ENCODE measurements at places on chromosomes 1 and 21.

- DNase-seq, result no peak
Observed at GRCh38 chr21:39377444-39378050, 28.7 kb upstream of the HMGN1 start.

- DNase-seq, result peak; percentile 48
Observed at GRCh38 chr1:39509360-39510009, 18.0 kb downstream of the BMP8A start.

- DNase-seq, result no peak
Observed at GRCh38 chr1:232551386-232551785, 78.5 kb downstream of the SIPA1L2 start.

DNA sequence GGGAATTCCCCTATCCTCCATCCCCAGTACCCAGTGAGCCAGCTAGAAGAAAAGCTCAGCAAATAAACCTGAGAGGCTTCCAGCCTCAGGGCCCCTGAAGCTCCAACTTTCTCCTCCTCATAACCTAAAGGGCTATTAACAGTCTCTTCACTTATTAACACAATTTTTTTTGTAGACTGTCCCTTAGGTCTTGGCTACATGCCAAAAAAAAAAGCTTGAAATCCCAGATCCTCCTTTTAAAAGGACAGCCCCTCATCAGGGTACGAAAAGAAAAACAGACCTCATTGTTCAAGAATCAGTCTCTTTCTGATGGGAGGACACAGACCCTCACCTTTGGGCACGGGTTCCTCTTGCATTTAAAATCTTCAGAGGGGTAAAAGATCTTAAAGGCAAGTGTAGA lies 72.8 kb upstream of the CD1D start:
- DNase-seq, result no peak

DNA sequence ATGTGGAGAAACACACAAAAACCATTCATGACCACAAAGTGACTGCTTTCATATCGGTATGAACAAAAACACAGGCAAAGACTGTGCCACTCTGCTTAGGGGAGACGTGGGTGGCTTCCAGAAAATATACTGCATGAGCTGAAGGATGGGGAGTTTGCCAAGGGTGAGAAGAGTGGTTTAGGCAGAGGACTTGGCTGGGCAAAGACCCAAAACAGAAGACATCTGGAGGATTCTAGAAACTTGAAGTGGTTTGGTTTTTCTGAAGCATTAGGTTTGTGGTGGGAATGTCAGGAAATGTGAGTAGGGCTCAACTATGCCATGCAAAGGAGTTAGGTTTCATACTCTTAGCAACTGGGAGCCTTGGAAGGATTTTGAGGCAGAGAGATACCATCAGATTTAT lies 26.6 kb upstream of the DNM3 start:
- no peak for DNase-seq

GRCh38 chr21:32257962-32258785 lies 20.7 kb downstream of the MIS18A start:
- peak; percentile 56 for DNase-seq

- no peak for DNase-seq
Observed at GRCh38 chr1:91582431-91582921, 81.8 kb downstream of the CDC7 start.

- DNase-seq, result no peak
Observed at GRCh38 chr1:198245379-198245778, 88.6 kb downstream of the NEK7 start.

DNA sequence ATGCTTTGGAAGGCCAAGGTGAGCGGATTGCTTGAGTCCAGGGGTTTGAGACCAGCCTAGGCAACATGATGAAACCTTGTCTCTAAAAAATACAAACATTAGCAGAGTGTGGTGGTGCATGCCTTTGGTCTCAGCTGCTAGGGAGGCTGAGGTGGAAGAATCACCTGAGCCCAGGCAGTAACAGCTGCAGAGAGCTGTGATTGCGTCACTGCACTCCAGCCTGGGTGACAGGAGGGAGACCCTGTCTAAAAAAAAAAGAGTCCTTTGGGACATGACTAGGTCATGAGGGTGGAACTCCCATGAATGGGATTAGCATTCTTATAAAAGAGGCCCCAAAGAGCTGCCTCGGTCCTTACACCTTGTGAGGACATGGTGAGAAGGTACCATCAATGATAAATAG lies 436.0 kb upstream of the NR5A2 start:
- DNase-seq, result no peak

GRCh38 chr1:167128261-167129227 lies 34.7 kb downstream of the STYXL2 start:
- no peak for DNase-seq

GRCh38 chr1:3017440-3018050 lies 3.7 kb upstream of the ACTRT2 start:
- DNase-seq, result no peak

GRCh38 chr1:230725256-230726012 lies 11.5 kb upstream of the AGT start:
- no peak for DNase-seq

DNA sequence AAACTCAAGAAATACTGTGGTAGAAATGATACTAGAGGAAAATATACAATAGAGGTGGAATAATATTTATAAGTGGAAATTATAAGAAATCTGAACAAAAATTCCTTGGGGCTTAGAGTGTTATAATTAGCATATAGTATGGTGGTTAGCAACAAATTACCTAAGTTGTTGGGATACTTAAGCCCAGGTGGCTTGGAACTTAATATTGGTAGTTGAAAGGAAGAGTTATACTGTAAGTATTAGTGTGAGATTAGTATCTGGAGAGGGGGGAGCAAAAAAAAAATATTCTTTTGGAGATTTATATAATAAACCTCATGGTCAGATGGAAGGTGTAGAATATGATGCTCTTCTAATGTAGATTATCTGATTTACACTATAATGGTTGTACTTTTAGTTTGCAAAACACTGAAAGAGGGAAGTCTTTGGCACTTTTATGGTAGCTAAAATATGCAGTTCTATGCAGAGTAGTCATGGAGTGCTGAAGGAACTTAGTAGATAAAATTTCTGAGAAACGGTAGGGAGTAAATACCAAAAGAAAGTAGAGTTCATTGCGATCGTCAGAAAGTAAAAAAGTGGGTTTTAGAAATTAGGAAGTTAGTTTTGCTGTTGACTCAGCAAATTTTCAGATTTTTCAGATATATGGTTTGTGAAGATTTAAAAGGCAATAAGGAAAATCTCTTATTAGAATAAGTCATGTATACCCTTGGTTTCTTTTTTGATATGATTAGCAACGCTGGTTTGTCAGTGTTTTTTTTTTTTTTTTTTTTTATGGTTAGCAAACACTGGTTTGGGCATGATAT lies 45.7 kb downstream of the MTF2 start:
- DNase-seq, result no peak

GRCh38 chr1:94768036-94768435 lies 52.1 kb upstream of the SLC44A3 start:
- no peak for DNase-seq

GRCh38 chr1:17575797-17576518 lies 36.5 kb downstream of the ARHGEF10L start:
- DNase-seq, result no peak

DNA sequence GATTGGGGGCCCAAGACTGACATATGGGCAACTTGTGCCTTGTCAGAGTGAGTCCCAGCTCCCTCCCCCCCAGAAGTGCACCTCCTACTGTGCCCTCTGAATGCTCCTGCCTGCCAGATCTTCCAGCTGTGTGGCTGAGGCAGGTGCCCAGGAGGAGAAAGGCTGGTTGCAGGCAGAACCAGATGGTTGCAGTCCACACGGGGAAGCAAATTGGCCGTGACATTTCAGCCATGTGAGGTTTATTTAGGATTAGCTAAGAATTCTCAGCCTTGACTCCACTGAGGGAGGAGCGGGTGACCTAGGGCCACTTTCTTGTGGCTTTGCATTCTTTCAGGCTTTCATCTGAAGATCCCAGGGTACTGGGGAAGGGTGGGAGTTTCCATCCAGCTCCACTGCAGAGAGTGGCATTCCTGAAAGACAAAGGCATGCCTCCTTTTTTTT lies 33.8 kb downstream of the PEX14 start:
- no peak for DNase-seq

DNA sequence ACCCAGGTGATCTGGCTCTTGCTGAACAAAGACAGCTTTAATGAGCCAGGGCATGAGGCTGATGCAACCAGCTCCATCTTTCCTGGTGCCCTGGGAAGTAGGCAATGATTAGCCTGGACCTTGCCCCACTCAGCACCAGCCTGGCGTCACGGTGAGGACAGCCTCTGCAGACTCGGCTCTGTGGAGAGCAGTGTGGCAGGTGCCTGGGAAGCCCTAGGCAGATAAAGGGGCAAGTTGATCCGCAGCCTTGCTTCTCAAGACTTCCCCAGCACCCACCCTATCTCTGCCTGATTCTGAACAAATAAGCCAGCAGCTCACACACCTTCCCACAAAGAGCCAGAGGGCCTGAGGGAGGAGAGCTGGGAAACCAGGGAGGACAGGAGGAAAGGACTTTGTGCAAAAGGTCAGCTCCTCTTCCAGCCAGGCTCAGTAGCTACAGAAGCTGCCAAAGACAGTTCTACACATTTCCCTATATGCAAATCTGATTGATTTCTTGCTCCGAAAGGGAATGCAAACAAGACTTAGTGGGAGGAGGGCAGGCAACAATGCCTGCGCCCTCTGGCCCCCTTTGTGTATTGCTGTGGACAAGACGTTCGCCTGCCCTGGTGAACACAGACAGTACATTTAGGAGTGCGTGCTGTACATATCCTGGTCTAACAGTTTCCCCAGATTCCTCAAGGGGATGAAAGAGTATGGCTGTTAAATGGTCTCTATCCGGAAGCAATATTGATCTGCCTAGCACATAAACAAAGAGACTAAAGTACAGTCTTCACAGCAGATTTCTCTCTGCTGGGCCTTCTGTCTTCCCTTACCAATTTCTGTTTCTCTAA lies 63.8 kb downstream of the BCAR3 start:
- no peak for DNase-seq

DNA sequence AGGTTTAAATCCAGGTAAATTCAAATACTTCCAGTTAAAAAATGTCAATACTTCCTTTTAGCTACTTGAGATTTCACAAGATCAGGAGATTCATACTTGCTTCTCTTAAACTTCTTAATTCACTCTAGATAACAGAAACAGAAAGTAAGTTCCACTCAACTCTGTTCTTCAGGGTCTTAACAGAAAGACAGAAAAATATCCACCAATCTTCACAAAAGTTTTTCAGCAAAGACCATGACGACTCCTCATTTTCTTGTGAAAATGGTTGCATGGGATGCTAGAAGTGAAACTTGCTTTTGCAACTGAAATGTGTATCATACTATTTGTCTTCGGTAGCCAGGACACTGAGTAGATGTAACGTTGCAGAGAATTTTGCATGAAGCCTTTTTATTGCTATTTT lies 12.3 kb upstream of the LRRC8C start:
- peak; percentile 14 for DNase-seq

- DNase-seq, result no peak
Observed at GRCh38 chr1:21298981-21299391, 8.7 kb upstream of the ECE1 start.

DNA sequence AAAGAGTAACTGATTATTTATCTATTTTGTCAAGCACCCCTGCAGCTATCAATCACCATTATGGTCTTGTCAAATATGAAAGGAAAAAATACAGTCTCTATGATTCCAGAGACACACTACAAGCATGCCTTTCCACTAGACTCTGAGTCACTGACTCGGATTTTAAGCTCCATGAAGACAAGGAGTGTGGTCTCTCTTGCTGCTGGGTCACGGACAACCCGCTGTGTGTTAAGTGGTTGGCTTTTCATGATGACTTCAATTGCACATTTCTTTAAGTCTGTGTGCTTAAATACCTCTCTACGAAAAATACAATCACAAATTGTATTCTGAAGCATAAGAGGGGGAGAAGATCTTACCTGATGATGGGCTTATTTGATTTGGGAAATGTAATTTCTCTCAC lies 14.0 kb upstream of the GNG4 start:
- DNase-seq, result no peak

DNA sequence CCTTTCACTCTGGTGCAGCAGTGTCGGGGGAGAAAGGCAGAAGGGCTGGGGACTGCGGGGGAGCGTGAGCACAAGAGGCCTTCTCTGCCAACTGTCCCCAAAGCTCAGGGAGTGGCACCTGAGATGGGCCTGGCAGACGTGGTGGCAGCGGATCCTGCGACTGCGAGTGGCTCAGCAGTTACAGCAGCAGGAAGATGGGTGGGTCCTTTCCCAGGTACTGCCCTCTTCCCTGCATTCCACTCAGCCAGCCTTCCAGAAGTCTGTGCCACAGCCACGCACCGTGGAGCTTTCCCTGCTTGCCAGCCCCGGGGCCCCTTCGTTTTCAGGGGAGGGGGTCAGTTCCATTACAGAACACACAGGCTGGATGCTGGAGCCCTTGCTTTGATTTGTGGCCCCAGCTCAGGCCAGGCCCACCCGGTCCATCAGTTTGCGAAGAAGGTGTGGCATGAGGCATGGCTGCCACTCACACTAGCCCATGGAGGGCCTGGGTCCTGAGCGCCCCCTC lies 17.2 kb downstream of the MTHFR start:
- no peak for DNase-seq

- DNase-seq, result no peak
Observed at GRCh38 chr21:45050797-45051489, 23.4 kb upstream of the ADARB1 start.

DNA sequence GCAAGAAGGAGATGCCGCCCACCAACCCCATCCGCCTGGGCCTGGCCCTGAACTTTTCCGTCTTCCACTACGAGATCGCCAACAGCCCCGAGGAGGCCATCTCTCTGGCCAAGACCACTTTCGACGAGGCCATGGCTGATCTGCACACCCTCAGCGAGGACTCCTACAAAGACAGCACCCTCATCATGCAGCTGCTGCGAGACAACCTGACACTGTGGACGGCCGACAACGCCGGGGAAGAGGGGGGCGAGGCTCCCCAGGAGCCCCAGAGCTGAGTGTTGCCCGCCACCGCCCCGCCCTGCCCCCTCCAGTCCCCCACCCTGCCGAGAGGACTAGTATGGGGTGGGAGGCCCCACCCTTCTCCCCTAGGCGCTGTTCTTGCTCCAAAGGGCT lies 732 bp downstream of the SFN start:
- DNase-seq, result no peak

GRCh38 chr1:2789164-2789985 lies 12.1 kb downstream of the TTC34 start:
- DNase-seq, result peak; percentile 33

GRCh38 chr1:79042117-79042516 lies 35.6 kb upstream of the ADGRL4 start:
- DNase-seq, result no peak

DNA sequence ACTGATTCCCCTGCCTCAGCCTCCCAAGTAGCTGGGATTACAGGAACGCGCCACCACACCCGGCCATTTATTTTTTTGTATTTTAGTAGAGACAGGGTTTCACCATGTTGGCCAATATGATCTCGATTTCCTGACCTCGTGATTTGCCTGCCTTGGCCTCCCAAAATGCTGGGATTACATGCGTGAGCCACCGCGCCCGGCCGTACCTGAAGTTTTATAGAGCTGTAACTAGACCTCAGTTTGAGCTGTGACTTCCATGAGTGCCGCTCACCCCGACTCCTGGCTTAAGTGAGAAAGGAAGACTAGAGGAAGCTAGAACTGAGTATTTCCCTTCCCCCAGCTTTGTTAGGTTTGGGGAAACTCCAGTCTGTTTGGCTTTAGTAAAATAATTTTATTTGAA lies 1283.1 kb downstream of the KCNT2 start:
- DNase-seq, result no peak

All from activated CD8-positive, alpha-beta T cell treated with anti-CD3 and anti-CD28 coated beads, Interleukin-2, amount 10 ng/mL, durations not matched to agents 7 days and 5 days (primary cell).